ENCODE measurements at places on chromosomes 12 and 14. TPM values are rescaled to one million over a fixed set of nuclear protein-coding genes. Genes with fewer than 3 reads are reported as not detected.

RPL10L gene
- total RNA-seq = not detected

DNA sequence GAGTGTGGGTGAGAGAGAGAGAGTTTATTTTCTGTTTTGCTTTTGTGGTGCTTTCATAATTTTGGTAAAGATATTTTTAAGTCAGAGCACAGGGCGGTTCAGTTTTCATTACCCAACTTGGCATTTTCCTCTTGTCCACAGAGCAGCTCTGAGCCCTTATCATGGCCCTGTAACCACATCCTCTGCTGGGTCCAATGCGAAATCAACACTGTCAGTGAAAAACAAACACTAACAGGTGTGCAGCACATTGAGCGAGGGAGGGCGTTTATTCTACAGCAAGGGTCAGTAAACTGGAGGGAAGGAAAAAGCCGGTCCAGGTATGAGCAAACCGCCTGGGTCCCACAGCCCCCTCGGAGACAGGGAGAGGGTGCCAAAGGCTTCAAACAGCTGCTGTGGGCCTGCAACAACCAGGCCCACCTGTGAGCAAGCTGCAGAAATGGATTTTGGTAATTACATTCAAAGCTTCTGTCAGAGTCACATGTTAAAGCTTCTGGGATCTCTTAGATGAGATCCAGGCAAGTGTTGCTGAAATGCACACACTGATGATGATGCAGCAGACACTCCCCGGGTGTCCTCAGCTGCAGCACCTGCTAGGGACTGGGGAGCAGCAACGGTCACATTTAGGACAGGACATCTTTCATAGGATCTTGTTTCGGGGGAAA, 132.7 kb upstream of the DYRK2 start:
- no peak for DNase-seq

DNA sequence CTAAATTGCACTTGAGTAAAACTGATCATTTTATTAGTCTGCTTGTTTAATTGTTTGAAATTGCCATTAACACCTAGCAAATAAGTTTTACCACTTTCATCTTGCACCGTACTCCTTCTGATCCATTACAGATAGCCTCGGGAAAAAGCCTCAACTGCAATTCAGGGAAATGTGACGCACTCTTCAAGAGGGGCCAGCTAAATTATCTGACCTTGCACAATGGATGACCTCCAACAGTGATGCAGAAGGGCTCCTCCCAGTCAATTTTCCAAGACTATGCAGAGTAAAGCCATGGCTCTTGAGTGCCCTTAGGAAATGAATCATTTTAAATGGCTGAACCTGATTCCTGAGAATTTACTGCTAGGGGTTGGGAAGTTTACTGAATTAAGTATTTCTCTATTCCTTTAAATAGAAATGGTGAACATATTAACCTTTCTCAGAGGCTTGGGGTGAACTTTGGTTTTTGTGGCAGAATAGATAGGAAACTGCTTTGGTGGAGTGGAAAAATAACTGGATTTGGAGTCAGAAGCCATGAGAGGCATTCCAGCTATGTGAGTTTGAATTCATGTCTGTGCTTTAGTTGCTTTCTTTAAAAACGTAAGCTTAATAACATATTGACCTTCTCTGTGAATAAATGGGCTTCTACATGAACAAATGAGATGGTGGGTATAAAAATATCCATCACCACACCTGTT, 64.8 kb upstream of the OVCH1 start:
- DNase-seq = no peak

PHC1 gene
- 29.7 TPM for total RNA-seq

IGFBP6 gene
- 34.6 TPM for total RNA-seq

ALX1 gene
- total RNA-seq = not detected

ATG2B gene
- total RNA-seq = 19.1 TPM

Measured in upper lobe of right lung (tissue), 1 donor.